ENCODE measurements at places on chromosomes 3 and 15. TPM values are rescaled to one million over a fixed set of nuclear protein-coding genes. Genes with fewer than 3 reads are reported as not detected.

DNA sequence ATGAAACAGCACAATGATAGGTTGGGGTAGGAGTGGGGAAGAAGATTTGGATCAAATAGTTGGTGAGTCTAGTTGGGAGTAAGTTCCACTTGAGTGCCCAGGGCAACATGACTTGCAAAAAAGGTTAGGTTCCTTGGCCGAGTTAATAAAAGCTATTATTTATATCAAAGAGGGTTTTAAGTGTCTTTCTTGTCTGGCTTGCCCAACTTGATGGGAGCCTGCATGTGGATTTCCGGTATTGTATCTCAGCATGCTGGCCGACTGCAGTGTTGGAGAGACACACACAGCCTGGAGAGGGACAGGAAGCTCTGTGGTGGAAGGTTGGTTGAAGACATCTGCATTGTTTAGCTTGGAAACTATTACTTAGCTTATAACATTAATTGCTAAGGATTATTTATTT, 449.5 kb upstream of the TBL1XR1 start:
- H3K27ac ChIP-seq, result no peak overlapping the region
- H3K4me1 ChIP-seq, result peaks cover 25% of the 10 kb centered on the region
- peak; percentile 14 for DNase-seq
- H3K36me3 ChIP-seq, result no peaks in the 10 kb centered on the region
- no peaks in the 10 kb centered on the region for H3K27me3 ChIP-seq

- no peaks in the 10 kb centered on the region for H3K36me3 ChIP-seq
- H3K4me1 ChIP-seq, result no peaks in the 10 kb centered on the region
- no peak for DNase-seq
- H3K4me3 ChIP-seq, result no peak overlapping the region
- H3K27me3 ChIP-seq, result peaks cover 9% of the 10 kb centered on the region
- H3K27ac ChIP-seq, result no peak overlapping the region
These were observed 19.1 kb downstream of the TYRO3 start for GRCh38 chr15:41577863-41578735.

- H3K27me3 ChIP-seq, result no peaks in the 10 kb centered on the region
- no peak overlapping the region for H3K4me3 ChIP-seq
- H3K36me3 ChIP-seq, result no peaks in the 10 kb centered on the region
- H3K4me1 ChIP-seq, result no peaks in the 10 kb centered on the region
- DNase-seq, result no peak
- H3K27ac ChIP-seq, result no peak overlapping the region
These were observed 271.6 kb upstream of the CBLB start for GRCh38 chr3:106140431-106140830.

GRCh38 chr3:113234028-113234427, 22.7 kb downstream of the BOC start:
- no peaks in the 10 kb centered on the region for H3K4me1 ChIP-seq
- H3K36me3 ChIP-seq, result no peaks in the 10 kb centered on the region
- no peak for DNase-seq
- no peak overlapping the region for H3K27ac ChIP-seq
- H3K4me3 ChIP-seq, result no peak overlapping the region

- H3K4me1 ChIP-seq, result no peaks in the 10 kb centered on the region
- DNase-seq, result no peak
- no peak overlapping the region for H3K27ac ChIP-seq
- no peak overlapping the region for H3K4me3 ChIP-seq
These were observed 46.6 kb downstream of the DPP8 start for GRCh38 chr15:65470866-65471265.

GRCh38 chr3:27696906-27697305, 25.2 kb downstream of the EOMES start:
- H3K36me3 ChIP-seq, result no peaks in the 10 kb centered on the region
- no peak overlapping the region for H3K27ac ChIP-seq
- H3K27me3 ChIP-seq, result no peaks in the 10 kb centered on the region
- no peak overlapping the region for H3K4me3 ChIP-seq

DNA sequence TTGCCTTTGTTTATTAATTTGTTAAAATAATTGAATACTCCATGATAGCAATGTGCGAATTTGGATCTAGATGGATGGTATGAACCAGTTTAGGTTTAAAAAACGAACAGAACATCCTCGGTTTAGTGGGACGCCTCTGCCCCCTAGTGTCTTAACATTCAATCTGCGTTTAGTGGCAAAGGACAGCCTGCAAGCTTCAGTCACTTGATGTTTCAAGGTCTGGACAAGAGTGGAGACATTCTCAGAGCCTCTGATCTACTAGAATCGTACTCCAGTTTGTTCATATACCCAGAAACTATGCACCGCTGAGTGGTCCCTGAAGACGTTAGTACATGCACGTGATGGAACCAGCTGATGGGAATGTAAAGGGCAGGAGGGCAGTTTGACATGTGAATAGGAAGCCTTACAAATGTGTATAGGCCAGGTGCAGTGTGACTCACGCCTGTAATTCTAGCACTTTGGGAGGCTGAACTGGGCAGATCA, 17.8 kb upstream of the ATP13A4 start:
- no peak for DNase-seq
- no peaks in the 10 kb centered on the region for H3K27me3 ChIP-seq
- H3K27ac ChIP-seq, result no peak overlapping the region
- H3K4me1 ChIP-seq, result no peaks in the 10 kb centered on the region
- H3K36me3 ChIP-seq, result no peaks in the 10 kb centered on the region
- no peak overlapping the region for H3K4me3 ChIP-seq

GRCh38 chr3:170149016-170149415, 32.5 kb downstream of the PHC3 start:
- no peak for DNase-seq
- H3K27me3 ChIP-seq, result no peaks in the 10 kb centered on the region

DNA sequence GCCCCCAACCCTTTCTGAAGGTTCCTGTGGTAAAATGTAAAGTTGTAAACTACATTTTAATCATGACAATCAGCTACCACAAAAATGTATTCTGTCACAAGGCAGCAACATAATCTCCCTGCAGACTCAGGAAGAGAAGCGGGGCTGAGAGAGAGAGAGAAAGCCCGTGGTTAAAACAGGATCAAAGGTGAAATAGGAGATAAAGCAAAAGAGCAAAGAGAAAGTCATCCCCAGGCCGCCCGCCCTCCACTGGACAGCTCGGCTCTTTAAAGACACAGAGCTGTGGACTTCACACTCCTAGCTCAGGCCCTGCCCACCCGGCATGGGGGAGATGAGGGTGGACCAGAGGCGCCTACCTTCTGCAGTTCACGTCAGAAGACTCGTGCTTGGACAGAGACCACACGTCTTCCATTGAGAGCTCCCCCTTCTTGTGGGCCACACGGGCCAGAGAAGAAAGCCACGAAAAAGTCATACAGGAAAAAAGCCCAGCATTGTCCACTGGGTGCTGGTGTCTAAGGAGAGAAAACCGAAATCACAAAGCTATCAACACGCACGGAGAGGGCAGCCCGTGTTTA, 29.4 kb downstream of the ABCC5 start:
- peaks cover 2% of the 10 kb centered on the region for H3K36me3 ChIP-seq
- no peak overlapping the region for H3K27ac ChIP-seq
- H3K4me1 ChIP-seq, result peaks cover 50% of the 10 kb centered on the region

- H3K27me3 ChIP-seq, result no peaks in the 10 kb centered on the region
- H3K36me3 ChIP-seq, result no peaks in the 10 kb centered on the region
- no peak overlapping the region for H3K4me3 ChIP-seq
- H3K27ac ChIP-seq, result no peak overlapping the region
- no peaks in the 10 kb centered on the region for H3K4me1 ChIP-seq
- DNase-seq, result no peak
These were observed 81.7 kb downstream of the PRICKLE2 start for GRCh38 chr3:64143409-64144130.

DNA sequence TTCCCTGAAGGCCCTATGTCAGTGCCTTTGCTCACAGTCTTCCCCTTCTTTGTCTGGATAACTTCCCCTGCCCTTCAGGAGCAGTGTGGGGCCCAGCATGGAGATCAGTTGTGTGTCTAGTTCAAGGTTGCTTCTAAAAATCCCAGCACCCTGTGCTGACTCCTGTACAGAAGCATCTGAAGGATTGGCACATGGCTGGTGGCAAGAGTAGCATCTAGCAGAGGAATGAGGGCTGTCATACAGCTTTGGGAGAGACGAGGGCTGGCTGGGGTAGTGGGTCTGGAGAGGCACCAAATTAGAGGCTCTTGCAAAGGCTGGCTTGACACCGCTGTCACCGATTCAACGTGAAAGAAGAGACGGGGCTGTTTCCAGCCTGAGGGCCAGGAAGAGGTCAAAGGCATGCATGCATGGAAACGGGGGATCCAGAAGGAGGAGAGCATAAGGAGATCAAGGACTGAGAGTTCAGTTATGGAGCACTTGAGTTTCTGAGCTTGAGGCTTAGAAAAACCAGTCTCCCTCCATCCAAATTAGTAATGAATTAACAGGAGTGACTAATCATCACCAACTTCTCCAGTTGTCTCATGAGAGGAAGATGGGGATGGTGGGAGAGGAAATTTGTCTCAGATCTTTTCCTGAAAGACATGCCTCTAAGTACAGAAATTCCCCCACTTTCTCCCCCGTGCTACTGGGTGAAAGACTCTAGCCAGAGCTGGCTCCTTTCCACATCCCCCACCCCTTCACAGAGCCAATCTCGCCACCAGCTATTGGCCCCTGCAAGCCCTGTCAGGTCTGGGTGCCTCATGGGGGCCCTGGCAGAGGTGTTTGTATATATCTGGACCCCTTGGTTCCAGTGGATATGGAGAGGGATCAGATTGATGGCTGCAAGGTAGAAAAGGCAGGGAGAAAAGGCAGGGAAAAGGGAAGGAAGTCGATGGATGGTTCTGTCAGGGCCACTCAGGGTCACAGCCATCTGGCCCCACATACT, 45.9 kb downstream of the SLCO2A1 start:
- DNase-seq, result no peak
- H3K4me1 ChIP-seq, result peaks cover 34% of the 10 kb centered on the region
- H3K36me3 ChIP-seq, result no peaks in the 10 kb centered on the region

DNA sequence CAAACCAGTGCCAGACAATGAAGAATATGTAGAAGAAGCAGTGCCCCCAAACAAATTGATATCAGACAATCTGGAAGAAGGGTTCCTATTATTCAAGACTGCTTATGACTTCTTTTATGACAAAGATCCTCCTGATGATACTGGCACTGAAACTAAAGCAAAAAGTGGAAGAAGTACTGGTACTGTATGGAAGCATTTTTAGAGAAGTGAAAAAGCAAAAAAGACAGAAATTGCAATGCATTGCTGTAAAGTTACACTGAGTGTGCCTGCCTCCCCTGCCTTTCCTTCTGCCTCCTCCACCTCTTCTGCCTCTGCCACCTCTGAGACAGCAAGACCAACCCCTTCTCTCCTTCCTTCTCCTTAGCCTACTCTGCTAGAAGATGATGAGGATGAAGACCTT, 167.6 kb downstream of the PLCL2 start:
- no peaks in the 10 kb centered on the region for H3K36me3 ChIP-seq
- no peak for DNase-seq
- no peaks in the 10 kb centered on the region for H3K27me3 ChIP-seq
- H3K4me1 ChIP-seq, result peaks cover 7% of the 10 kb centered on the region
- H3K27ac ChIP-seq, result no peak overlapping the region
- H3K4me3 ChIP-seq, result no peak overlapping the region

DNA sequence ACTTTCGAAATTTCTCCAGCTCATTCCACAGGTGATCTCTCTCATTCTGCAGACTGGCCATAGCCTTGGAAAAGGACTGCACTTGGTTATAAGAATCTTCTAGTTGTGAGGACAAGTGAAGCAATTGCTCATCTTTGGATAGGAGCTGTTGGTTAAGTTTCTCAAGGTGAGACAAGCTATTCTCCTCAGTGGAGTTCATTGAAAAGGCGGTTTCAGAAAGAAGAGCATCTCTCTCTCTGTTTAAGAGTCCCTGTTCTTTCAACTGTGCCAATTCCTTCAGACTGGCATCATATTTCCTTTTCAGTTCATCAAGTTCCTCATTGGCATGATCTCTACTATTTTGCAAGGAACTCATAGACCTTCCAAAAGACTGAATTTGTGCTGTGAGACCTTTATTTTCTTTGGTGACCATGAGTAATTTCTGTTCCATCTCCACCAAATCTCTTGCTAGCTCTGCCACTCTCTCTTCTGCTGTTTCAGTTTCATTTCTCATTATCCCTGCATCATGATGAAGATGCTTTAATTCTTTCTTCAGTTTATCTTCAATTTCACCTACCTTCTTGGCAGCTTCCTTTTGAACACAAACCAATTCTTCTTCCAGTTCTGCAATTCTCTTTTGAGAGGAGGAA, 30.2 kb upstream of the HCLS1 start:
- no peak overlapping the region for H3K27ac ChIP-seq
- peak; percentile 4 for DNase-seq
- peaks cover 28% of the 10 kb centered on the region for H3K36me3 ChIP-seq
- no peak overlapping the region for H3K4me3 ChIP-seq

- H3K4me3 ChIP-seq, result no peak overlapping the region
- no peak overlapping the region for H3K27ac ChIP-seq
- no peak for DNase-seq
- peaks cover 5% of the 10 kb centered on the region for H3K4me1 ChIP-seq
- H3K27me3 ChIP-seq, result no peaks in the 10 kb centered on the region
These were observed 246.5 kb downstream of the TBL1XR1 start for GRCh38 chr3:176950743-176951142.

GRCh38 chr3:104832530-104832929, 534.2 kb upstream of the ALCAM start:
- no peak overlapping the region for H3K4me3 ChIP-seq
- no peaks in the 10 kb centered on the region for H3K4me1 ChIP-seq
- H3K27me3 ChIP-seq, result no peaks in the 10 kb centered on the region
- no peaks in the 10 kb centered on the region for H3K36me3 ChIP-seq
- DNase-seq, result no peak

DNA sequence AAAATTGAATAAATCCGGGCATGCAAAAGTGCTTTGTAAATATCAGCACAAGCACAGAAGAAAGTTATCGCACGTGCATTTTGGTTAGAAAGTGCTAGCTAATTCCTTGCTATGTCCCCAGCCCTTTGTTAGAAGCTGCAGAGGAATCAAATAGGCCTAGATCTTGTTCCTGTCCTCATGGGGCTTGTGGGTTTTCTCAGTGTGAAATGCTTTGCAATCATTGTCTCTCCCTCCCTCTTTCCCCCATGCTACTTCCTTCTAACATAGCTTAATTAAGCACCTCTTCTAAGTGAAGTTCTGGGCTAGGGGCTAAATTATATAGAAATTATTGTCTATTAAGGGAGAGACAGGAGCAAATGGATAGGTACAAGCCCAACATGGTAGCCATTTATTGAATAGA, 271.7 kb downstream of the RPLP1 start:
- no peaks in the 10 kb centered on the region for H3K36me3 ChIP-seq
- peaks cover 7% of the 10 kb centered on the region for H3K4me1 ChIP-seq
- H3K27ac ChIP-seq, result no peak overlapping the region
- H3K27me3 ChIP-seq, result no peaks in the 10 kb centered on the region
- H3K4me3 ChIP-seq, result no peak overlapping the region

GRCh38 chr3:134929976-134930375, 134.9 kb downstream of the EPHB1 start:
- H3K4me1 ChIP-seq, result no peaks in the 10 kb centered on the region
- DNase-seq, result no peak

Gene ADAMTS17
- 10.4 TPM for total RNA-seq

Gene P2RY1
- total RNA-seq, result 2.6 TPM

Gene KBTBD13
- total RNA-seq, result under 0.01 TPM

Gene OR5K2
- not detected for total RNA-seq

Gene SLC9A9
- 20.5 TPM for total RNA-seq

Gene DBR1
- total RNA-seq, result 16.4 TPM

Data from thymus (tissue), 14 donors.